ENCODE measurements at places on chromosomes 4 and X. TPM values are rescaled to one million over a fixed set of nuclear protein-coding genes. Genes with fewer than 3 reads are reported as not detected.

DNA sequence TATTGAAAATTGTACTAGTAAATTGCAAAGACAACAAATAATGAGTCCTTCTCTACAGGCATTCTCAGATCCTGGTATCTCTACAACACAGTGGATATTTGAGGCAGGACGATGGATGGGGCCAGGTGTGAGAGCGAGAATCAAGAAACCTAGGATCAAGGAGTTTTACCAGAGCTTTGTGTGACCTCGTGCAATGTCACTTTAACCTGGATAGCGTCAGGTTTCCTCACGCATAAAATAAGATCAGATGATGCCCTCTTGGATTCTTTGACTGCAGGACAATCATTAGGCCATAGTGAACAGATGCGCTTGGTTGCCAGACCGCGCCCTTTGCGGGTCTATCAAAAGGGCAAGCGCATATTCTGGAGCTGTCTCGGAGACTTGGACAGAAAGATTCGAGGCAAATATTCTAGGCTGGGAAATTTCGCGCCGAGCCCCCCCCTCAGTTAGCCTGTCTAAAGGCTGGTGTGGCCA, 66.6 kb downstream of the FBXO8 start:
- DNase-seq: no peak

Gene ADD1
- total RNA-seq: 197 TPM

Gene RRAGB
- total RNA-seq: 8.8 TPM

GRCh38 chr4:140304346-140304745, 69.1 kb upstream of the SCOC start:
- DNase-seq: no peak

Gene ARMCX4
- total RNA-seq: 11.6 TPM

DNA sequence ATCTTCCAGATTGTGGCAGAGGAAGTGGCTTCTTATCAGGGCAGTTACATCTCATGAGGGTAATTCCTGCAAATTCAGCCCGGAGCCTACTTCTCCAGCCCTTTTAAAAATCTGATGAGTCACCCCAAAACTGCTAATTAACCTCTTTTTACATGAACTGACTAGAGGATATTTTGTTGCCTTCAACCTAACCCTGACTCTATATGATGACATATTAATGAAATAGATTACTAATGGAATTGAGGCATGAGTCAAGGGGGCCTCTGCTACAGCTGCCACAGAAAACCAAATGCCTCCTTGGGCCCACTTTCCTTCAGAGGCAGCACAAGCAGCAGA, 72.5 kb downstream of the QRFPR start:
- no peak for DNase-seq

DNA sequence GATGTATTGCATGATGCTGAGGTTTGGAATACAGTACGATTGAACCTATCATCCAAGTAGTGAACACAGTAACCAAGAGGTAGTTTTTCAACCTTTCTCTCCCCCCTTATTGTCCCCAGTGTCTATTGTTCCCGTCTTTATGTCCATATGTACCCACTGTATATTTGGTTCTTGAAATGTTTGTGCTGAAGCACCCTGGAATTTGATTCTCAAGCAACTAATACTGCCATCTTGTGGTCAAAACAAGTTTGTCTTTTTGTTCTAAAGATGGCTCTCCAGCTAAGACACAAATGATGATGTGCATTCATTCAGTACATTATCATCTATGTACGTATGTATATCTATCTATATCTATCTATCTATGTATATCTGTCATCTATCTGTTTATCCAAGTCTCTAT, 33.5 kb upstream of the DCX start:
- no peak for DNase-seq

GRCh38 chr4:34258176-34258575, 1986.1 kb downstream of the ARAP2 start:
- no peak for DNase-seq

Gene UPF3B
- 4.3 TPM for total RNA-seq

DNA sequence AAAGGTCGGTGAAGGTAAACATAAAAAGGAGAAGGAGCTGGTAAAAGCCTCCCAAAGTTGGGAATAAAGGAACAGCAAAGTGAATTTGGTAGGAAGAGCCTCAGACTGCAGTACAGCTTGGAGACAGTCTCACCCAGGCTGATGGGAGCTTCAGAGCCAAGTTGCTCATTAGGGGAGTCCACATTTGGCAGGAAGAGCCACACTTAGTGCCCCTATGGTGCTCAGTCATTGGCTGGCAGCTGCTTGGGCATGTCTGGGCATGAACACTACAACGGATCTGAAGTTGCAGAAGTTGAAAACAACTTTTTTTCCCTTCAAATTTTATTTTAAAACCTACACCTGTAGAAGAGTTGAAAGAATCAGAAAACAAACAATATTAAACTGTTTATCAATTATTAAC, 2497.3 kb downstream of the ARAP2 start:
- no peak for DNase-seq

GRCh38 chr4:4395849-4396627, 9.1 kb downstream of the NSG1 start:
- no peak for DNase-seq

DNA sequence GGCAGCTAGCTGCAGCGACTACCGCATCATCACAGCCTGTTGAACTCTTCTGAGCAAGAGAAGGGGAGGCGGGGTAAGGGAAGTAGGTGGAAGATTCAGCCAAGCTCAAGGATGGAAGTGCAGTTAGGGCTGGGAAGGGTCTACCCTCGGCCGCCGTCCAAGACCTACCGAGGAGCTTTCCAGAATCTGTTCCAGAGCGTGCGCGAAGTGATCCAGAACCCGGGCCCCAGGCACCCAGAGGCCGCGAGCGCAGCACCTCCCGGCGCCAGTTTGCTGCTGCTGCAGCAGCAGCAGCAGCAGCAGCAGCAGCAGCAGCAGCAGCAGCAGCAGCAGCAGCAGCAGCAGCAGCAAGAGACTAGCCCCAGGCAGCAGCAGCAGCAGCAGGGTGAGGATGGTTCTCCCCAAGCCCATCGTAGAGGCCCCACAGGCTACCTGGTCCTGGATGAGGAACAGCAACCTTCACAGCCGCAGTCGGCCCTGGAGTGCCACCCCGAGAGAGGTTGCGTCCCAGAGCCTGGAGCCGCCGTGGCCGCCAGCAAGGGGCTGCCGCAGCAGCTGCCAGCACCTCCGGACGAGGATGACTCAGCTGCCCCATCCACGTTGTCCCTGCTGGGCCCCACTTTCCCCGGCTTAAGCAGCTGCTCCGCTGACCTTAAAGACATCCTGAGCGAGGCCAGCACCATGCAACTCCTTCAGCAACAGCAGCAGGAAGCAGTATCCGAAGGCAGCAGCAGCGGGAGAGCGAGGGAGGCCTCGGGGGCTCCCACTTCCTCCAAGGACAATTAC, 1.4 kb downstream of the AR start:
- DNase-seq: peak; percentile 39

Gene DRP2
- 0.02 TPM for total RNA-seq

GRCh38 chr4:42632653-42633382, 24.1 kb downstream of the ATP8A1 start:
- DNase-seq: no peak

Gene ZAR1
- total RNA-seq: not detected

GRCh38 chrX:9464435-9465371, at the start of gene TBL1X:
TBL1X (plus strand) TSS chrX:9465058; CDS start chrX:9653587, 188,529 bp downstream.
- DNase-seq: peak; percentile 70

- peak; percentile 56 for DNase-seq
Observed at GRCh38 chrX:110450050-110450449, 91.4 kb downstream of the RTL9 start.
